ENCODE measurements at places on chromosomes 11 and 22.

DNA sequence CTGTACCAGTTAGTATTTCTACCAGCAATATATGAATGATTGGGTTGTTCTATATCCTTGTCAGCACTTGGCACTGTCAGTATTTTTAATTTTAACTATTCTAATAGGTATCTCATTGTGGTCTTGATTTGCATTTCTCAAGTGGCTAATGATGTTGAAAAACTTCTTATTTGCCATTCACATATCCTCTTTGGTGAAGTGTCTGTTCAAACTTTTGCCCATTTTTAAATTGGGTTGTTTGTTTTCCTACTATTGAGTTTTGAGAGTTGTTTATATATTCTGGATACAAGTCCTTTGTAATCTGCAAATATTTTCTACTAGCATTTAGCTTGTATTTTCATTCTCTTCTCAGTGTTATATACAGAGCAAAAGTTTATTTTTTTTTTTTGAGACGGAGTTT, 82.1 kb downstream of the CSTPP1 start:
- DNase-seq = no peak

GRCh38 chr22:20569059-20570058, 61.9 kb downstream of the MED15 start:
- peak; percentile 31 for DNase-seq

GRCh38 chr11:5992604-5993251, 5.9 kb upstream of the OR52L1 start:
- peak; percentile 29 for DNase-seq

GRCh38 chr11:17148536-17148935, 59.2 kb downstream of the PIK3C2A start:
- DNase-seq = no peak

- DNase-seq = no peak
Observed at GRCh38 chr11:62782753-62783152, 4.4 kb upstream of the TMEM179B start.

DNA sequence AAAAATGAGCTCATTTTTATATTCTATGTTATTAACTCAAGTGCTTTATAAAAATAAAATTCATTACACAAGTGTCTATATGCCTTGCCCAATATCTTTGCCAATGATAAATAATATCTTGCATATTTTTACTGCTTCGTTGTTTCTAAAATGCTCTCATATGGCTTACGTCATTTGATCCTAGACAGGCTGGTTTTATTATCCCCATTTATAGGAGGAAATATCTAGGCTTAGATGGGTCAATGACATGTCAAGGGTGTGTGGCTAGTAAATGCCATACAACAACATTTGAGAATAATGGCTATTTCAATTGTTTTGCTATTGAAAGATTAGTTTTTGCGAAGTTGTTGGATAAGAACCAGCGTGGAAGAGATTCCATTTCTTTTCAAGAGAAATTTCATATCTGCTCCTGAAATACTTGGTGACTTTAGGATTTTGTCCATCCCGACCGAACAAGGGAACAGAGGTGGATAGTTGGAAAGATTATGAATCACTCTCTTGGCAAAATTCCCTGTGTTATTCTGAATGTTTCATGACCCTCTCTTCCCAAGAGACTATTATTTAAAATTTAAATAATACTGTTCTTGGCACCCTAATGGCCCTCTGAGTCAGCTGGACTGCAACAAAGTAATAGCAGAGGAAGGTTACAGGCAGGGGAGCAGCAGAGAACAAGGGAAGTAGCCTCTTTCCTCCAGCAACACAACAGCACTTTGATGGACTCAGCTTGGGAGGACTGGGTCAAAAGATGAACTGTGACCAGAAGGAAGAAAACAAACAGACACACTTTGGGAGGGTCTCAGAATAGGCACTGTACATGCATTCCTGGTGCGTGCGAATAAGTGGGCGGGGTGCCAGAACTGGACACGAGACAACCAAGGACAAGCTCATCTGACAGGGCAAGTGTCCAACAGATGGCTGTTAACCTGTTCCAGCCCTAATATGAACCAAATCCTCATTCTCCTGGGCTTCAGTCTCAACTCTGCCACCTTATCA, 94.5 kb downstream of the ME3 start:
- no peak for DNase-seq

DNA sequence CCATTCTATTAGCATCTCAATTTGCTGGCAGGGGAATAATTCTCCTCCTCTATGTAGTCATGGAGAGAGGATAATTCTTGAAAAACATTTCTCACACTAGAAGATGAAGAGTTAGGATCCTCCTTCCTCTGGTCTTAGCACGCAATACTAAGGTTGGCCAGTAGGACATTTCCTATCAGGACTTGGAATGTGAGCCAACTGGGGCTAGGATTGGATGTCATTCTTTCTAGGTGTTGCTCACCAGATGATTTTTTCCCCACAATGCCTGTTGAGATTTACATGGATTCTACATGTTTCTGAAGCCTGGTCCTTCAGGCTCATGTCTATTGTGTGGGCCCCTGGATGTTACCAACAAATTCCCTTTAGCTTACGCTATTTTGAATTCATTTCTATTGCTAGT, 28.0 kb downstream of the SLN start:
- no peak for DNase-seq

GRCh38 chr11:75513250-75513649, 12.5 kb downstream of the GDPD5 start:
- DNase-seq = peak; percentile 3

DNA sequence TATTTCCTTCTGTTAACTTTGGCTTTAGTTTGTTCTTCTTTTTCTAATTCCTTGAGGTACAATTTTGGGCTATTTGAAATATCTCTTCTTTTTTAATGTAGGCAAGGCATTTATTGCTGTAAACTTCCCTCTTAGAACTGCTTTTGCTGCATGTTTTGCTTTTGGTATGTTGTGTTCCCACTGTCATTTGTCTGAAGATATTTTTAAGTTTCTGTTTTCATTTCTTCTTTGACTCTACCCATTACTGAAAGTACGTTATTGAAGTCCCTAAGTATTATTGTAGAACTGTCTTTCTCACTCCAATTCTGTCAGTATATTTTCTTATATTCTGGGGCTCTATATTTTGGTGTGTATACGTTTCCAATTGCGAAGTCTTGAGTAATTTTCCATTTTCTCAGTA, 77.9 kb downstream of the KCNQ1OT1 start:
- DNase-seq = no peak

Data from inflammatory macrophage (primary cell).